Substantia nigra (tissue), 51 donors: ENCODE measurements at places on chromosomes 11 and 22.

DNA sequence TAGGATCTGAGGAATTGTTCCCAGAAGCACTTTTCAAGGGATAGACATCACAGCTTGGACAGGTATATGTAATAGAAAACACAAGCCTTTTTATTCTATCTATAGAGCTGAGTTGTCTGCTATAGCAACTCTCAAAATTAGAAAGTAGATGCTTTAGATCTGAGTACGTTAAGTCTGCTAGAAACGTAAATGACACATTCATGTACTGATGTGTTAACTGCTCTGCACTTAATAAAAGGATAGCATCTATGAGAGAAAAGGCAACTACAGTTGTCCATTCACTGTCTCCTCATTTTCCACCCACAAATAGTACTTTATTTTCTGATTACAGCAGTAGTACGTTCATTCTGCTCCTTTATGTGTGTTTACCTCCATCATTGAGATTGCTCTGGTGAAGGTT is 6.0 kb upstream of the STT3A start:
- DNase-seq, result no peak

DNA sequence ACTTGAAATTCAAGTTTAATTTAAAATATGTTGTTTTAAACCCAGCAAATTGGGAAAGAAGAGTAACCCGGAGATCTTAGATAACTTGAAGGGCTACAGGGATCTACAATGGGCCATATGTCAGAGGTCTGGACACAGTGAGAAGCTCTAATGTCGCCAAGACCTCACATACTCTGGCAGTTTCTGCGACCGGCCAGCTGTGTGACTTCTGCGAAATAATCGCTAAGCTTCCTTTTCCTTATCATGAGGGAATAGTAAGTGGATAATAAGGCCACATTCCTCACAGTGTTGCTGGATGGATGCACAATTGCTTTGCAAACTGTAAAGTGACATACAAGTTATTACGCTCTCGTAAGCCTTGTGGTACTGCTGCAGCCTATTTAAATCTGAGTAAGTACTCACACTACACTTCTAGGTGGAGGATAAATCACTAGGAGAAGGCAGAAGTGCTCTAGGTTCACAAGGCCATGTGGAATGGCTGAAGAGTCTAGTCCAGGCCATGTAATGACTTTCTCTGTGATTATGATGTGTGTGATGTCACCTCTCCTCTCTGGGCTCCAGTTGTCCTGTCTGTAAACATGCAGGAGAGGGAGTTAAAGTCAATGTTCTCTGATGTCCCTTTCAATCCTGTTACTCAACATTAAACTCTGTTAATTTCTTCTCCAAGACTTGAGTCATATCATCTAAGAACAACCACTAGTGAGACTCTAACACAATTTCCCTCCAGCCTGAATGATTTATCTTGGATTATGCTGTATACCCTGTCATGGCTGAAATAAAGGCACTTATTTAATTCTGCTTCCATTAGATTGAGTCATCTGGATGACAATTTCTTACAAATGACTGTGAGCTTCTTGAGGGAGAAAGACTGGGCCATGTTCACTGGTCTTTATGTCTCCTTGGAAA is 192.6 kb upstream of the NARS2 start:
- no peak for DNase-seq

DNA sequence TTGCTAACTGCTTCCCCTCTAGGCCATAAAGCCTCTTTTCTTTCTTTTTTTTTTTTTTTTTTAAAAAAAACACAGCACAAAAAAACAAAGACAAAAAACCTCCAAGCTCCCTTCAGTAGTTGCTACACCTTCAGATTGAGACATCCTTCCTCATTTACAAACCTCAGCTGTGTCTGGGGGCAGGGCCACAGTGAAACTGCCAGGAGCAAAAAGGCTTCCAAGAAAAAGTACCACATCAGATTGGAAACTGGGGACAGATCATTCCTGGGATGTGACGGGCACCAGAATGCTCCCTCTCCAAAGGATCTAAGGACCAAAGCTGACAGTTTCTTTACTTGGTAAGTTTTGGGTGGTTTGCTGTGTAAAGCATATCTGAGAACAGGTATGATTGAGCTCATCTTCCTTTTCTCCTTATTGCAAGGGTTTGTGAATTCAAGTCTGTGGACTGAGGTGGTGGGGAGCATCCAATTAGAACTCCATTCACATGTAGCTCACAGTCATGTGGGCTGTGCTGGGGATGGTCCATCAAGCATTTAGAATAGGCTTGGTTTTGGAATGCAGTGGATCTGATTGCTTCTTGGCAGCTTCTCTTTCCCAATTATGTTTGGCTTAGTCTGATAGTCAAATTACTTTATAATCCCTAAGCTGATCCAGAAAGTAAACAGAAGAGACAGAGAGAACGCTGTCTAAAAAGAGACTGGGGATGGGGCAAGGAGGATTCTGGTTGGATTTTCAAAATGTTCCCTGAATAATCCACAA is 705 bp downstream of the BBOX1 start:
- no peak for DNase-seq

- DNase-seq, result no peak
Measured at GRCh38 chr11:89067264-89067663, 1.5 kb upstream of the GRM5 start.

- no peak for DNase-seq
Measured at GRCh38 chr11:74672956-74673692, 58.1 kb downstream of the CHRDL2 start.
